ENCODE measurements at places on chromosomes 16 and 17.

GRCh38 chr17:3917391-3917931 lies 1.2 kb upstream of the P2RX1 start:
- DNase-seq = no peak

GRCh38 chr17:16438557-16439302 lies 23.4 kb downstream of the TRPV2 start:
- DNase-seq = peak; percentile 91

- no peak for DNase-seq
Measured at GRCh38 chr16:84367297-84367680, 1.0 kb upstream of the ATP2C2 start.

- DNase-seq = no peak
Measured at GRCh38 chr16:50684823-50685461, 3.8 kb upstream of the SNX20 start.

All from effector CD8-positive, alpha-beta T cell (primary cell).